ENCODE measurements at places on chromosomes 5 and 9.

DNA sequence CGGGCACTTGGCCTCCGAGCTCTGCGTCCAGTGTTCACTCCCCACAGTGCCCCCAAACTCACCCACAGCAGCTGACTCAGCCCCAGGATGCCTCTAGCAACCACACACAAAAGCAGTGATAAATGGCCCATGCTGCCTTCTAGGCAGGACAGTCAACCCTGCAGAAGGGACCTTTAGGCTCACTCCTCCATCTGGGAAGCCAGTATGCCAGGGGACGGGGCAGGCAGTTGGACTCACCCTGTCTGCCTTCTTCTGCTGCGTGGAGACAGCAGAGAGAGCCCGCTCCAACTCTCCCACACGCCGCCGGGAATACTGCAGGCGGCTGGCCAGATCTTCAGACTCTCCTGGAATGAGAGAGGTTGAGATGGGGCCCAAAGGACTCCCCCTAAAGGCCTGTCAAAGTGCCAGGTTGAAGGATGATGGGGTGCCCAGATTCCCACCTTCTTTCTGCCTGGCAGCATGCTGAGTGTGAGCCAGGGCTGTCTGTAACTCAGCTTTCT is 10.4 kb downstream of the GOLGA2 start:
- DNase-seq, result no peak

GRCh38 chr9:33249087-33249658 is 9.2 kb downstream of the SPINK4 start:
- no peak for DNase-seq

- no peak for DNase-seq
Measured at GRCh38 chr5:17312358-17312757, 94.9 kb downstream of the BASP1 start.

GRCh38 chr9:98370976-98371315 is 115.5 kb upstream of the TBC1D2 start:
- DNase-seq, result no peak

DNA sequence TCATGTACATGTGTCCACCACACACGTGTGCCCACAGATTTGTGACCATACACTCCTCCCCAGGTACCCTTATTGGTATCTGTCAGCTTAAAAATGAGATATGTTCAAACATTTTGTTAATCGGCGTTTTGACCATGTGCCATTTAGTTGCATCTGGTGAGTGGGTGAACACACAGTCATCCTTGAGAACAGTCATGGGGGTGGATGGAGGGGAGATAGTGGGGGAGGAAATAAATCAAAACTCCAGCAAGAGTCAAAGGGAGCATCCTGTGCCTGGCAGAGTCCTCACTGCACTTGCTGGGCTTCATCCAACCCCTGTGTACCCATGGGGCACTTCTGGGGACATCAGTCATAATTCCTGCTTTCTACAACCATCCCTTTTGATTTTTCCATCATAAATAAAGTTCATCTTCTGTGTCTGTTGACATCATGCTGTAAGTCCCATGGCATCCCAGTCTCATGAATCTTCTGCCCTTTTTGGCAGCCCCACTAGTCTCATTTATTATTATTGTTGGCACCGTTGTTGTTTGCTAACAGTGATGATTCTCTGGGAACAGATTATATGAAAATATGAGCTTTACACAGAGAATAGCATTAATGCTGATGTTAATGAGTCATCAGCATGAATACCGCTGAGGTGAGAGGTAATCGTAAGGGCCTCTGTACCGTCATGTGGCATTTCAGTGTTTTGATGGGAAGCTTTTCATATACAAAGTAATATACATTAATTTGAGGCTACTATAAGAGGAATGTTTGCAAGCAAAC is 24.4 kb upstream of the CLK4 start:
- DNase-seq, result no peak

GRCh38 chr5:41843456-41844370 is 26.5 kb downstream of the OXCT1 start:
- DNase-seq, result no peak

DNA sequence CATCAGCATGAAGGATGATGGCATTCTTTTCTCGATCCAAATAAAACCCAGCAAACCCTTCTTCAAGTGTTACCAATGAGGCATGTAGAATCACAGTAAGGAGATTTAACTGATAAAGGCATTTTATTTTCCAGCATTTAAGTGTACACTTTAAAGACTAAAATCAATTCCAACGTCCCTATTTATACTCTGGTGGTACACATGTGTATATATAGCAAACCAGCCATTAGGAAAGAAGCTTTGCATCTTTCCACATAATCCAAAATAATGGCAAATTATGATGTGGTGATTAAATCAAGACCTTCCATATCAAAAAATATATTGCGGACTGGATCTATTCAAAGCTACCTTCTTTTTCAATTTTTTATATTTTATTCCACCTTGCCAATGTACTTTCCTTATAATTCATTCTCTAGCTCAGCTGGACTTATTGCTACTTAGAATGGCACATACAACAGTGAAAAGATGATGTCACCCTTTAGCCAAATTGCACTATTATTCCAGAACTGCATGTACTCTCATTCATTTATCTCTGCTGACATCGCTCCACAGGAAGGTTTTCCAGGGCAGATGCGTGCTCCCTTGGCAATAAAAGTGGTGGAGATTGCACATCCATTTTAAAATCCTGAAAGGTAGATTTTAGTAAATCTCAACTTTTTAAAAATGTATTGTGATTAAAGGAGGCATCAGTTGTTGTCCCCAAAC is 63.3 kb upstream of the SLC30A5 start:
- no peak for DNase-seq

DNA sequence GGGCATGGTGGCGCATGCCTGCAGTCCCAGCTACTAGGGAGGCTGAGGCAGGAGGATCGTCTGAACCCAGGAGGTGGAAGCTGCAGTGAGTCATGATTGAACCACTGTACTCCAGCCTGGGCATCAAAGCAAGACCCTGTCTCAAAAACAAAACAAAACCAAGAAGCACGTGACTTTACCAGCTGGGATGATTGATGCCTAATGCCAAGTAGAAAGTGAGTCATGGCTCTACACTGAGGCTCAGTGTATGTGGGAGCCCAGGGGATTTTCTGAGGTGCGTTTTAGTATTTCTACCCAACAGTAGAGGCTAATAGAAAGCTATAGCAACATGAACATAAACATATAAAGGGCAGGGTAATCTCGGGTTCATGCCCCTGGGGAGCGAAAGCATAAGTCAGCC is 13.9 kb upstream of the BRD3OS start:
- no peak for DNase-seq

DNA sequence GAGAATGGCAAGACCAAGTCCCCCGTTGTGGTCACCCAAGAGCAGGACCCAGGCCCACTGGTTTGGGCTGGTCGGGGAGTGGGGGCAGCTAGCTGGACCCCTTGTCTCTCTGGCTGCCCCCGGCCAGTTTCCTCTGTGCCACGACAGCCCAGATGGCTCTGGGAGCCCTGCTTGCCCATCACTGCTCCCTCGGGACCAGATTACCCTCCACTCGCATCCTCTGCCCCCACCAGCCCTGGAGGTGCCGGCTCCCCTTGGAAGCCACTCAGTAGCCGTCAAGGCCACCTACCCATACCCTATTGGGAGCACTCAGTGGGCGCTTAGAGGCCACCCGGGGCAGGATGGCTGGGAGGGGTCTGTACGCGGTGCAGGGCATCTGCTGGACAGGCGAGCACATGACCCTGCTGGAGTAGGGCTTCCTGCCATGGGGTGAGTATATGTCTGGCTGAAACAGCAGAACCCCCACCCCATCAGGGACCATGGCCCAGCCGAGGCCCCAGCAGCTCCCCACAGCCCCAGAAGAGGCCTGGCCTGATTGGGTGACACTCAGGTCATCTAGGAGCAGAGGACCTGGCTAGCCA is 70.0 kb downstream of the ZNF354C start:
- no peak for DNase-seq

DNA sequence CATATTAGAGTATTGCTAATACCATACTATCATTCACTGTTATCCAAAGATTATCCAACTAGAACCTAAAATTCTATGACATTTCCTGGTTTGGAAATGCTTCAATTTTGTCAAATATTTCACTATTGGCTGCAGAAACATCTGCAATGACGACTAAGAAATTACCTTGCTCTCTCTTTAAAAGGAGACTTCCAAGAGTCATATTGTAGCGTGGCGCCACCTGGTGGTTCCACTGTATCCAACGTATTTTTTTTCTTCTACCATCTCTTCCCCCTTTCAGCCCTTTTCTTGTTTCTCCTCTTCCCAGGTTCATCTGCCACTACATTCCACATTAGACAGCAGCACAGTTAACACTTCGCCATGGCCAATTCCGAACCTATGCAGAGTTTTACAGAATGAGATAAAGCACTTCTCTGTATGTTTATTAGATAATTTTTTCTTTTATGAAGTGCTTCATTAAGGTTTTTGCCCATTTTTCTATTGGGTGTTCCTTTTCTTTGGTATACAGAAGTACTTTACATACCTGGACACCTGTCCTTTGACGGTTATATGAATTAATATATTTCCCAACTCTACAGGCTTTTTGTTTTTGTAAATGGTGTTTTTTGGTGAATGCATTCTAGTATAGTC is 153.5 kb downstream of the CDC42SE2 start:
- DNase-seq, result no peak

GRCh38 chr9:21461377-21461776 is 20.7 kb downstream of the IFNE start:
- no peak for DNase-seq

Data from retinal pigment epithelial cell (primary cell).